ENCODE measurements at places on chromosomes 1 and 21.

- no peak for DNase-seq
These were observed 1957.3 kb downstream of the NCAM2 start for GRCh38 chr21:22955559-22955958.

DNA sequence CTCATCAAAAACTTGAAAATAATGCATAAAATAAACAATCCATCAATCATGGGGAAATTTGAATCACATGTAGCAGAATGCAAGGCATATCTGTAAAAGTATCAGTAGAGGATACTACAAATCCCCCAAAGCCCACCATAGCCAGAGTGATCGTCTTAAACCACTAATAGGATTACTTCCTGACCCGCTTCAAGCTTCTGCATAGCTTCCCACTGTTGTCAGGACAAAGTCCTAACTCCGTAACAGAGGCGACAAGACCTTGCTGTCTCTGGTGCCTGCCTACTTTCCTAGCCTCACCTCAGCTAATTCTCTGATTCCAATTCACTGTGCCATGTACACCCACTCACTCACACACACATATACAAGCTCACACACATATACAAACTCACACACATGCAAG, 161.2 kb upstream of the NFIA start:
- no peak for DNase-seq

DNA sequence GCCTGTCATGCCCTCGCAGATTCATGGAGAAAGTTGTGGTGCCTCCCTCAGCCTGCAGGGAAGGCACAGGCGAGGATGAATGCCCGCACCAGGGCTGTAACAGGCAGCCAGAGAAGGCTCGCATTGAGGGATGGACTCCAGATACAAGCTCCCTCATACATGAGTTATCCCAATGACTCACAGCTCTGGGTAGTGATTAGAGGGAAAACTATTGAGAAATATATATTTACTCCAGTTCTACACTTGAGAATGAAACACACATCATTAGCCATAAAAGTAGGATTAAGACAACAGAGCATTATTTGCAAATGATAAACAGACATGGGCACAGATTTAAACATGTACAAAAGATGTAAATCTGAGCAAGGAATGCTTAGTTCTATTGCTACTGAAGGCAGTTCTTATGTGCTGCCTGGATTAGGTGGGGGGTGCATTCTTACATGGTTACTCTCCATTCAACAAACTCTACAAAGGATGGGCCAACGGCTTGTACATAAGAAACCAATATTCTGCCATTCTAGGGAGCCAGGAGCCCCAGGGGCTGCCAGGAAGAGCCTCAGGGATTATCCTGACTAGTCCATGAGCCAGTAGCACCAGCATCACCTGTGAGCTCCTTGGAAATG, 97.9 kb downstream of the CSMD2 start:
- DNase-seq: no peak

GRCh38 chr1:52288286-52288685, 77.7 kb downstream of the CC2D1B start:
- DNase-seq: no peak

GRCh38 chr1:177287994-177288393, 117.2 kb downstream of the BRINP2 start:
- no peak for DNase-seq

DNA sequence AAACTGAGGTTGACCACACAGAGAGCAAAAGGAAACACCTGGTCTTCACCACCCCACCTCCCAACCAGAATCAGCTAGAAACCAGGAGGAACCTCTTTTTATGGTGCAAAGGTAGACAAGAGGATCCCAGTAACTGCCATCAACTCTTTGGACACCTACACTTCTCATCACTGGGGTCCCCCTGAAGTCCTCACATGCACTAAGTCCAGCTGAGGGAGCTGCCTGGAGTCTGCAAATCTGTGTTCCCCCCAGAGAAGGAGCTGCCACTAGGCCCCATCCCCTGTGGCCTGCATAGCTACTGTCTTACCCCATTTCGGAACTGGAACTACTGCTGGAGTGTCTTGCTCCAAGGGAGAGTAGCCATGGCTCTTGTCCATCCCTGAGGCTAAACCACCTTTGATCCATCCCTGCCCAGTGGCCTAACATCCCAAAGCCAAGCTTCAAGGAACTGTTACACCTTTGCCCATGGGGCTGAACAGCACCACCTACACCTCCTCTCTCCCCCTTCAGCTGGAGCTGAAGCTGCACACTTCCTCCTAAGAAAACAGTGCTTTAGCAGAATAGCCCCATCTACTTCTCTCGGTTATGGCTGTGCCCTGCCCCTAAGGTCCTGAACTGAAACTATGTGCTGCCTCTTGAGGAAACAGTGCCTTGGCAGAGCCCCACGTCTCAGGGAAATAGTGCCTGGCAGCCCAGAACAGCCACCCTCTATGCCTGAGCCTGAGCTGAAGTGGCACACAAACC, 85.4 kb upstream of the CD53 start:
- no peak for DNase-seq

- no peak for DNase-seq
These were observed 21.1 kb downstream of the C1orf115 start for GRCh38 chr1:220711056-220711809.

DNA sequence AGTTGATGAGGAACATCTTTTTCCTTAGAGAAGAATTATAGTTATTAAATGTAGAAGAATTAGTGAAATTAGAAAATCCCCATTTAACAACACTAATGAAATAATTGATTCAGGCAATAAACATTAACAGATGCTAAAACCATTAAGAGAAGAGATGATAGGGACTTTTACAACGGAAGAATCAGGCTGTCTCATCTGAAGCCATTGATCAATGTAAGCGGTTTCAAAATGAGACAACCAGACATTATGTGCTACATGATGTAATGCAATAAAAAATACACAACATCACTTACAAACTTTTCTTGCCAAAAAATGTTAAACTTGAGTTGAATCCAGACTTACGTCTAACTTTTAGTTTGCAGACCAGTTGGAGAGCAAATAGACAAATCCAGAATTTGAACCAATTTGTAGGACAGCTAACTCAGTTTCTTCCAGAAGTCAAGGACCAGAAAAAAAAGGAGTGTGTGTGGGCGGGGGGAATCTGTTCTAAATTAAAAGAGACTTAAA, 165.4 kb upstream of the DPT start:
- DNase-seq: no peak

- no peak for DNase-seq
These were observed 322.5 kb downstream of the SIPA1L2 start for GRCh38 chr1:232307296-232308017.

DNA sequence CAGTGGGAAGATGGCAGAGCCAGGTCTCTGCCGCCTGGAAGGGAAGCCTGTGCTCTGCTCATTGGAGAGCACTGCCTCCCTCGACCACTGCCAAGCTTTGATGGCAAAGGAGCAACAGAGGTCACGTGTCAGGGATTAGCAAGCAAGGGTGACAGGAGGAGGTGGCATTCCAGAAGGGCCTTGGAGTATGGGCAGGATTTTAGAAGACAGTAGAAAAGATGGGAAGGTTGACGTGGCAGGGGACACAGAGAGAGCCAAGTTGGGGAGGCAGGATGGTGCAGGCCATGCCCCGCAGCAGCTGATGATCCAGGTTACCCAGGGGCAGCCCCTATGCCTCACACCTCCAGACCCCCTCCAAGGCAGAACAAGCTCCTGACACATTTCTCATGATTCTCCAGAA, 21.9 kb upstream of the LBR start:
- DNase-seq: no peak
